Memory B cell (primary cell): ENCODE measurements at places on chromosomes 1 and 21.

DNA sequence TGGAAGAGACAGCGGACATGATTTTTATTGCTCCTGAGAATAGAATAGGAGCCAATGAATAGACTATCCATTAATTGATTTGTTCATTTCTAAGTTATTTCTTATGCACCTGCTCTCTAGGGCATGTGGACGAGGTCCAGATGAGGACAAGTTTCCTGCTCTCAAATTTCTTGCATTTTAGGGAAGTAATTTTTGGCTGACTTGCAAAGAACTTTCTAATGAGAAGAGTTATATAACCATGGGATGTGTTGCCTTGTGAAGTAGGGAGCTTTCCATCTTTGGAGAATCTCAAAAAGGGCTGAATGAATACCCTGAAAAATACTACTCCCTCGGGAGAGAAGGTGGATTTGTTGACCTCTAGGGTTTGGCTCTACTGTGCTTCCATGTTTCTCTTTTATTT lies 243.0 kb downstream of the KIF26B start:
- no peak for DNase-seq

DNA sequence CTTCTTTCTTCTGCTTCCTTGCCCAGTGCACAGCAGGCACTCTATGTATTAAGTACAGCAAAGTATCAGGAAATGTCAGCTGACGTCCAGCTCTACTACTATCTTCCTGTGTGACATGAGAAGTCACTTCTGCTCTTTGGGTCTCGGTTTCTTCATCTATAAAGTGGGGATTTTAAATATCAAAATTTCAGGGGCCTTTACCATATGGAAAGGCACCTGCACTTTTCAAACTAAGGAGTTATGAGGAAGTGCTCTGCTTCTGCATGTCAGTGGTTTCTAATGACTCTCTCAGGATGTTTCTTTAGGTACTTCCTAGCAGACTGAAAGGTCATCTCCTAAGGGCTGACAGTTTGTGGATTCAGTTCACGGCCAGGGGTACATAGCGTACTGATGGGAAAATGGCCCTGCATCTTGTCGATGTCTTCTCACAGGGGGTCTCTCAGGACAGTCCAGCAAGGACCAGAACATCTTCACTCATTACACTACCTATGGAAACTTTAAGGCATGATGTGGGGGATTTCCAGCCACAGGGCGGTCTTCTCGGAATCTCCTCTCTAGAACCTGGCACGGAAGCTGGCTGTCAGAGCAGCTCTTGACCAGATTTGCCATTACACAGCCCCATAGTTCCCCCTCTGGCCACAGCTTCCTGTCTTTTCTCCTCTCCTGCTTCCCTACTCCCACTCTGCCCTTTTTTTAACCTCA lies 42.0 kb upstream of the MTF1 start:
- DNase-seq: peak; percentile 16

DNA sequence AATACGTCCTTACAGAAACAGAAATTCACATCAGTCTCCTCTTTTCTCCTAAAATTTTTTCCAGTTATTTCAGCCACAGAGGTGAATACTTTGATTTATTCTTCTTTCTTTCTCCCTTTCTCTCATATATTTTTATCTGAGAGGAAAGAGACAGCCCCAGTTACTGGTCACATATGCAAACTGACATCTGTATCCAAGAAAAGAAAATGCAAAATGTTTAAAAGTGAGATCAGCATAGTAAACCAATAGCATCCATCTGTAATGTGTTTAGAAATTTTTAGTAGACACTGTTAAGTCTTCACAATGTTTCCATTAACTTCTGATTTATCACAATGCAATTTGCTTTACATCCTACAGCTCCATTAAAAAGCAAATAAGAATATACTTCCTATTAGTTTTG lies 53.5 kb downstream of the NTNG1 start:
- DNase-seq: no peak

GRCh38 chr1:233217832-233218231 lies 77.7 kb downstream of the PCNX2 start:
- no peak for DNase-seq

DNA sequence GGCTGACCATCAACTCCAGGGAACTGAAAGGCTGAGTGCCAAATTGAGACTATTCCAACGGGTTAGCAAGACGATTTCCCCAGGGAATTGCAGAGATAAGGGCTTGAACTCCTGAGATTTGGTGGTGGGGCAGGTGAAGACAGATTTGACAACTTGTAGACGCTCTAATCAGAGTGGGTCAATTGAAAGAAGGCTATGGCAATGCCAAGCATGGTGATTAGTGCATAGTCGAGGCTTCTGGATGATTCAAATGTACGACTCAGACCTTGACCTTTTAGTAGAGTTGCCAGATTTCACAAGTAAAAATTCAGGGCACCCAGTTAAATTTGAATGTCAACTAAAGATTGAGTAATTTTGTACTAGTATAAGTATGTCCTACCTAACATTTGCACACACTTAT lies 302.1 kb upstream of the SPAG17 start:
- no peak for DNase-seq

DNA sequence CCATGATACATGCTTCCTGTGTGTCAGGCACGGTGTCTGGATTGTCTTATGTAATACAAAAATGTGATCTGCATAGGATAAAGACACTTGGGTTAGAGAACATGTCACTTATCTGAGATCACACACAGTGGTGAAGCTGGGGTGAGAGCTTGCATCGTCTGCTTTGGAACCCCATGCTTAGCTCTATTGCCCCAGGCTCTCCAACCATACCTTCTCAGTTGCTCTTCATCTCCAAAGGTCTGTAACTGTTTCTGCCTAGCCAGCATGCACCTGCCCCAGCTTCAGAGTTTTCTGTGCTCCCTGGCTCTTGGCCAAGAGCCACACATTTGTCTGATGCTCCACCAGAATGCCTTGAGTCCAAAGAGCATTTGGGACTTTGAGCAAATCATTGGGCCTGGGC lies 93.9 kb upstream of the COG2 start:
- DNase-seq: no peak

GRCh38 chr1:150808121-150808520 lies at the start of gene CTSK:
Gene CTSK, minus strand, starts transcription at chr1:150808260. Its CDS starts 1,455 bp downstream, at chr1:150806805.
- DNase-seq: no peak

- no peak for DNase-seq
Observed at GRCh38 chr1:169133801-169134502, 27.5 kb downstream of the ATP1B1 start.

- DNase-seq: no peak
Observed at GRCh38 chr1:23451441-23451840, 26.9 kb upstream of the TCEA3 start.

- no peak for DNase-seq
Observed at GRCh38 chr1:12495725-12496124, 122.3 kb downstream of the DHRS3 start.

DNA sequence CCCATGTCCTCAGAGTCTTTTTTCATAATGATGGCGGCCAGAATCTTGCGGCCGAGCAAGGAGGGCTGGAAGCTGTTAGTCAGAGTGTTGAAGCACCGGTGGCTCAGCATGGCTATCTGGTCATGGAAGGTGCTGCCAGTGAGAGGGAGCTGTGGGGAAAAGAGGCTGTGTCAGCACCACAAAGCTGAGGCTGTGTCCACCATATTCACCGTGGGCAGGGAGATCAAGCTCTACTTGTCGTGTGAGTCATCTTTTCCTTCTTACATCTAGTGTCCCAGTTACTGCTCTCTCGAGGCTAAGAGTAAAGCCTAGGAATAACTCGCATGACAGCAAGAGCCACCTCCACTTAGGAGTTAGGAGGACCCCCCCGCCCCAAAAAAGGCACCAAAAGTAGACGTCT lies 18.2 kb downstream of the ADAR start:
- no peak for DNase-seq

- no peak for DNase-seq
Observed at GRCh38 chr1:16126160-16126559, 29.7 kb downstream of the EPHA2 start.

- no peak for DNase-seq
Observed at GRCh38 chr1:19309123-19309813, 2.7 kb downstream of the AKR7A2 start.

GRCh38 chr1:33256221-33256470 lies 146 bp upstream of the ZNF362 start:
- no peak for DNase-seq

DNA sequence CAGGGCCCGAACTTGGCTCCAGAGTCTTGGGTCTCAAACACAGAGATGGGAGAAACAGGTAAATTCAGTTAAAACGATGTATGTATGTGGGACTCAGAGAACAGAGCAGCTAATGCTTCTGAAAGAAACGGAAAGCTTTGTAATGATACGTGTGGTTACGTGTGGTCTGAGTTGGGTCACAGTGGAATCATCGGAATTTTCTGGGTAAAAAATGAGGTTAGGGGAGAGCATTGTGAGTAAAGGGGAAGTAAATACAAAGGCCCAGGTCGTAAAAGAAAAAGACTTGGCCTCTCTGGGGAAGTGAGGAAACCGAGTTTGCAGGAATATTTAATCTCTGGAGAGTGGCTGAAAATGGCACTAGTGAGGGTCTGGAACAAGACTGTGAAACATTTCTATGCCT lies 8.3 kb downstream of the NHLH2 start:
- DNase-seq: no peak

DNA sequence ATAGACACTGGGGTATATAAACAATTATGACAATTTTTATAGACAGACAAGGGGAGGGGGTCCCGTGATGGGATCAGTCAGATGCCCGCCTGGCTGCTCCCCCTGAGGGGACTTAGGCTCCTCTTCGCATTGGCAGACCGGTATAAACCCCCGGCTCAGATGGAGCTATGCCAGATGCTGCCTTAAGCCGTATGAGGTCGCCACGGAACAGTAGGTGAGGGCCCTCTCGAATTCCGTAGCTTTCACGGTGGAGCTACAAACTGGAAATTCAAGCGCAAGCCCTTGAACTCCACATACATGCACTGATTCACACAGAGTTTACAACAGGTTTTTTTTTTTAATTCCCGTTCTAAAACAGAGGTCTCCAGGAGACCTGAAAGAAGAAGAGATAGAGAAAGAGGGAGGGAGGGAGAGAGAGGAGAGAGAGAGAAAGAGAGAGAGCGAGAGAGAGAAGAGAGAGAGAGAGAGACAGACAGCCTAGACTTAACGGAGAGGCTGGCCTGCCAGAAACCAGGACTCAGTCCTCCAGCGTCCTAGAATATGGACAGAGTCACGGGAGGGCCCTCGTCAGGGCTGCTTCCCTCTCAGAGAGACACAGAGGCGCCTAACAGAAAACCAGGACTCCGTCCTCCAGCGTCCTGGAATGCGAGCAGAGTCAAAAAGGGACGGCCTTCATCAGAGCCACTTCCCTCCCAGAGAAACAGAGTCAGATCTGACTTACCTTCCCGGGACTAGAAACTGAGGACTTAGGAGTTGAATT lies 24.4 kb upstream of the TMEM54 start:
- DNase-seq: no peak

- DNase-seq: peak; percentile 38
Observed at GRCh38 chr1:166489670-166490436, 323.1 kb upstream of the FAM78B start.

GRCh38 chr1:194309697-194310096 lies 1123.3 kb upstream of the B3GALT2 start:
- DNase-seq: no peak

GRCh38 chr1:59057796-59058195 lies 239.1 kb upstream of the FGGY start:
- DNase-seq: no peak

DNA sequence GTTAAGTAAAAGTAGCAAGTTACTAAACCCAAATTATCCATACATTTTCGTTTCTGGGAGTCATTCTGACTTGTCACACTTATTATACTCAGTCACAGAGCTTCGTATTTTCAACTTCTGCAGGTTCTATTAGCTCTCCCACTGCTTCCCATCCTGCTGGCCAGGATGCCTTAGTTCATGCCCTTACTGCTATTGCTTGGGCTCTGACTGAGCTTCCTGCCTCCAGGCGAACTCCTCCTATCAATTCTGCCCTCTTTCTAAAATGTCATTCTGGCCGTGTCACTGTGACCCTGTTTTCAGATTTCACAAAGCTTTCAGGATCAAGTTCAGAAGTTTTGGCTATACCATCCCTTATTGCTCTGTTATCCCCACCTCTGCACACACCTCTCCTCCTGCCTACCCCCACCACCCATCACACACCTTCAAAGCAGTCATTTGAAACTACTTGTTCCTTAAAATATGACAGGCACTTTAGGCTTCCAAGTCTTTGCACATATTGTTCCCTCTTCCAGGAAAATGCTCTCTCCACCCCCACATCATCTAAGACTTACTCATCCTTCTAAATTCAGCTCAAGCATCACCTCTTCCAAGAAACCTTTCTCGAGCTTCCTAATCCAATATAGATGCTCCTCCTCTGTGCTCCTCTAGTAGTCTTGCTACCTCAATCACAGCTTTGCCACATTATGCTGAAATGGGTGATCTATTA lies 278.0 kb downstream of the BRINP2 start:
- no peak for DNase-seq

DNA sequence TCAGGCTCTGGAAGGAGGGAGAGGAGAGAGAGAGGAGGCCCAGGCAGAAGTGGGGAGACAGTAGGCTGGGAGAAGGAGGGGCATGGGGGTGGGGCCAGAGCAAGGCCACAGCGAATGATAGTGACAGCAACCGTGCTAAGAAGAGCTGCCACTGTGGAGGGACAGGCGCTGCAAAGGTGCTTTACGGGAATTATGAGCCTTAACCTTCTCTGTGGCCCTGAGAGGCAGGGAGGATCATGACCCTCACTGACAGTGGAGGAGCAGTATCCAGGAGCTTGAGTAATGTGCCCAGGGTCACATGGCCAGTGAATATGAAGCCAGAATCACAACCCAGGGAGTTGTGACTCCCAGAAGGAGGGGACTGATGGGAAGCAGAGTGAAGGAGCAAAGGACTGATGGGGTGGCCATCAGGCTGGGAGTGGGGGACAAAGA lies 53.4 kb upstream of the RPL11 start:
- no peak for DNase-seq

GRCh38 chr21:42174173-42174572 lies 44.8 kb upstream of the ABCG1 start:
- DNase-seq: no peak
